ENCODE measurements at places on chromosomes 16 and 17.

DNA sequence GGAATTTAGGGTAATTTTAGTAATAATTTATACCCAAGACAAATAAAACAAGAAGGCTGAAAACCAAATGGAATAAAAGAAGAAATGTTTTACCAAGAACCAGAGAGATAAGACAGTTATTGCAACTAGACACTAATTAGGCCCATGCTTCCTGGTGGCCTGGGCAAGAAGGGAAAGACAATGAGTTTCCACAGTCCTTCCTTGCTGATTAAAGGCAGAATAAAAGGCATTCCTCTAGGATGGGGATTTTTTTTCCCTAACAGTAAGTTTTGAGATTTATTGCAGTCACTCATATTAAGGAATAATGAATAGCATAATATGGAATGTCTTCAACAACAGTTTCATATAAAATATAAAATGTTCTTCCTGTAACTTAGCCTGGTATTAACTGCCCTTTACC lies 41.5 kb downstream of the TOM1L2 start:
- no peak for DNase-seq

GRCh38 chr17:8402921-8403536 lies 5.4 kb upstream of the RNF222 start:
- DNase-seq, result no peak

DNA sequence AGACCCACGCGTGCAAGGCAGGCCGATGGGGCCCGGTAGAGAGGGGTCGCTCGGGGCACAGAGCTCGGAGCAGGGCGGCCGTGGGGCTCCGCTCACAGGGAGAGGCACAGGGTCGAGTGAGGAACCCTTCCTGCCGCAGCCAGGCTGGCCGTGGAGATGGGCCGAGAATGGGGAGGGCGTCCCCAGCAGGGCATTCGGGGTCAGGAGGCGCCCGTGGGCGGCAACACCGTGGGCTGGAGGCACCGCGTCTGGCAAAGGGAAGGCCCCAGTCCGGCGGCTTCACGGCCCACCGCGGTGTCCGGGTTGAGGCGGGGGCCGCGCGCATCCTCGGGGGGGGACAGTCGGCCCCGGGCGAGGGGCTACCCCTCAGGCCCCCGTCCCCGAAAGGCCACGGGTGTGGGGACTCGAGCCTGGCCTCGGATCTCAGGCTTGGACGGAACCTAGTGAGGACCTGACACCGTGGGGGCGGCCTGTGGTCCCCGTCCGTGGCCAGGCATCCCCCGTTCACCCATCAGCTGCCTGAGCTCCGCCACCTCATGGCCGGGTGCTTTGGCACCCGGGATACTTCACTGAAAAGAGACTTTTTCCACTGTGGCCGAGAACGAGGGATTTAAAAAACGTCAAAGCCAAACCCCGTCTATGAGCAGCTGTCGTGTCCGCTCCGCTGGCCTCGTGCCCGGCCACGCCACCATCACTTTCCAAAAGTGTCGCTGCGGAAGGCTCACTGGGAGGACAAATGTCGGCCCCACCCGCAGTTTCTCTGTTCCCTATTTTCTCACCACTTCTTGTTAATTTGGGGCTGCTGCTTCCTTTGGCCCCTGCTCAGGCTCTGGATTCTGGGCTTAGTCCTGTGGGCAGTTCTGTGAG lies 73.6 kb downstream of the METRNL start:
- no peak for DNase-seq

DNA sequence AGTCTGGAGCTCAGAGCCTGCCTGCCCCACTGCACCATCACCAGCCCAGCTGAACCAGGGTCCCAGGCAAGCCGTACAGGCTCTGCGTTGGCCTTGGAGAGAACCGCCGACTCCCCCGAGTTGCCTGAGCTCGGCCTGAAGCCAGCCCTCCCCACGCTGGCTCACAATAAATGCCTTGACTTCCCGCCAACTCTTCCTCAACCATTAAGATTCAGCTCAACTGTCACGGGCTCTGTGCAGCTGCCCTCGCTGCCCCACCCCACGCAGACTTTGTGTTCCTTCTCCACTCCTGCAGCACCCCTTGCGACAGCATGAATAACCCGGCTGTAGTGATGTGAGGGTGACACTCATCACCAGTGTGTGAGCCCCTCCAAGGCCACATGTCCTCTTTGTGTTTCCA lies 4.8 kb upstream of the QPRT start:
- no peak for DNase-seq

DNA sequence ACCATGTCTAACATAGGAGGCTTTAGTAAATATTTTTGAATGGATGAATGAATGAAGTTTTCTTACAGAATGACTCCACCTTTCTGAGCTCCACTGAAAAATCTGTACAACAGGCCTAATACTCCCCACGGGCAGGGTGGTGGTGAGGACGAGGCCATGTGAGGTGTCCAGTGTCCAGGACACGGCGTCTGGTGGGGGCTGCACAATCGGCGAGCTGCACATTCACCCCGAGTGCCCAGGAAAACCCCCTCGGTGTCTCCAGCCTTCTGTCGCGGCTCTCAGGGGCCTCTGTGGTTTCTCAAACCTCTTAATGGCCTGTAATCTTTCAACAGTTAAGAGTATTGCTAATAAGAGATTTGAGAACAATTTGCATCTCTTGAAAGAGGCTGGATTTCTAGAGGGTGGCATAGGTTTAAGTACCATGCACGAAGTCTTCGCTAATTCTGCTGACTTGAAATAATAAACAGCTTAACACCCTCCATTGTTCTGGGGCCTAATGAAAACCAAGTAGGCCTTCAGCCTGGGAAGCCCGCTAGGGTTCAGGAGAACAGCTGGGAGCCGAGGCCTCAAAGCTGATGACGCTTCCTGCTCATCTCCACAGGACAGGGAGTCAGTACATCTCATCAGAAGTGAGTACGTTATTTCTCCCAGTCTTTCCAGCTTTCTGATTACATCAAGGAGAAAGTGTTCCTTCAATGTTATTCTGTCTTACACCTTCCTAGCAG lies 304.6 kb upstream of the FOXF1 start:
- no peak for DNase-seq

- DNase-seq, result no peak
These were observed 16.4 kb downstream of the ST3GAL2 start for GRCh38 chr16:70422543-70422942.

GRCh38 chr16:65476448-65476955 lies 354.6 kb upstream of the CDH11 start:
- no peak for DNase-seq

GRCh38 chr16:89360760-89361435 lies 129.5 kb downstream of the ANKRD11 start:
- no peak for DNase-seq

DNA sequence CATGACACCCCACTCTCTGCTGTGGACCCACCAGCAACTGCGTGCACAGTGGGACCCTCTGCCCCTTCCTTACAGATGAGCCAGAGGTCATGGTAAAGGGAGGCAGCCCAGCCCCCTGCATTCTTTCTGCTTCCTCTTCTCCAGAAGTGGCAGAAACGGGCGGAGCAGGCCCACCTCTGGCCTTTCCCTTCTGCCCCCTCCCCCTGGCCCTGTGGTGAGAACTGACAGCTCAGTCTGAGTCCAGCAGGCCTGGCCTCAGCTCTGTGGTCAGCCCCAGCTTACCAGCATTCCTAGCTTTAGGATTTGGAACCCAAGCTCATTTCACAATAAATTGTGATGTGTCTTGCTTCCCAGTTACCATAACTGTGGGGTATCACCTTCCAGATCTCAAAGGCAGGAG lies 4.8 kb upstream of the ANKRD11 start:
- DNase-seq, result no peak

GRCh38 chr16:84827131-84827574 lies 7.4 kb downstream of the CRISPLD2 start:
- no peak for DNase-seq

DNA sequence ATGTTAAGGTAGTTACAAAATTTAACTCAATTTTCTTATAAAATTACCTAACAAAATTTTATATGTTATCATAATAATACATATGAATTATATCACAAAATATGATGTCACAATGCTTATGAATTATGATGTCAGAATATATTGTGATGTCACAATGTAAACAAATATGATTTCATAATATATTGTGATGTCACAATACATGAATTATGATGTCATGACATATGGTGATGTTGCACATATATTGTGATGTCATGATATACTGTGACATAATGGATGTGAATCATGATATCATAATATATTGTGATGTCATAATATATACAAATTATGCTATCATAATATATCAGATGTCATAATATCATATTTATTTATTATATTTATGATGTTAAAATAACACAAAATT lies 1879.9 kb downstream of the TP53TG3F start:
- no peak for DNase-seq

- peak; percentile 74 for DNase-seq
These were observed 14.1 kb downstream of the C17orf67 start for GRCh38 chr17:56819431-56820145.

GRCh38 chr17:58353389-58353825 lies 1.4 kb upstream of the SUPT4H1 start:
- no peak for DNase-seq

- peak; percentile 90 for DNase-seq
These were observed 64.1 kb downstream of the TIMM22 start for GRCh38 chr17:1060991-1061390.

DNA sequence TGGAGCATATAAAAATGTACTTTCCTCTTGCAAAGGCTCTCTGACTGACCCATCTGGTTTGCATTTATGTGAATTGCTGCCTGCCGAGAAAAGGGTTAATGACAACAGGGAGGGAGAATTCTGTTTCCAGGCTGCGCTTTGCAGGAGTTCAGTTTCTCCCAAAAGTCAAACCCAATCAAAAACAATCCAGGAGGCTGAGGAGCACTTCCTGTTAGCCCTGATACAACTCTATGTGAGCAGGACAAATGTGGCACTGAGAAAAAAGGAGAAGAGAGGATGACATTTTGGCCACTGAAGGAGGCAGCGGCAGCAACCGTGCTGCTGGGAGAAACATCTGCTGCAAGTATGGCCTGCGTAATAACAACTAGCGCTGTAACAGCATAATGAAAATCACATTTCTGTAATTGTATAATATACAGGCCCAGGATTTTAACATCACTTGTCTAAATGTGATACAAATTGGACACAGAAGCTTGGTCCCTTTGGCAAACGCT lies 26.8 kb upstream of the ELAC2 start:
- DNase-seq, result no peak

GRCh38 chr17:4672751-4673150 lies 31.2 kb downstream of the PELP1 start:
- no peak for DNase-seq

DNA sequence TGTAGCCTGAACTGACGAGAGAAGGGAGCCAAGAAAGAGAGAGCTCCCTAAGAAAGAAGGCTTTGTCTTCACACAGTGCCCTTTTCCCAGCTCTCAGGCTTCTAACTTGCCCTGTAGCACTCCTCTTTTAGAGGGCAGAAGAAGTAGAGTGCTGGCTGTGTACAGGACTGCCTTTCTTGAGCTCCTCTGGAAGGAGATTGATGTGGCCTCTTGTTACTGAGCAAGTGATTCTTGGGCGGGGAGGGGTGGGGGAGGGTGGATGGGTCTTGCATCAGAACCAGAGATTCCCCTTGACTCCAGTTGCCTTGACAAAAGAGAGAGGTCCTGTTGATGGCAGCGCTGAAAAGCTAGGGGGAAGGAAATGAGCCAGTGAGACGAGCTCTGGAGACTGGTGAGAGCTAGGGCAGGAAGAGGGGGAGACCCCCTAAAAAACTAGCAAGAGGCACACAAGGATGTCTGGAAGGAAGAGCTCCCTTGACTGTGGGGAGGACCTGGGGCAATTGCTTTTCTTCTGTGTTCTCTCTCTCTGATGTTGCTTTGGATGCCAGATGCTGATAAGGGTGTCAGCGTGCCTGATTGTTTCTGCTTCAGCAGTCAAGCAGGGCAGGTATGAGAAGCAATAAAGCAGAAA lies 18.4 kb downstream of the GPR179 start:
- DNase-seq, result no peak

DNA sequence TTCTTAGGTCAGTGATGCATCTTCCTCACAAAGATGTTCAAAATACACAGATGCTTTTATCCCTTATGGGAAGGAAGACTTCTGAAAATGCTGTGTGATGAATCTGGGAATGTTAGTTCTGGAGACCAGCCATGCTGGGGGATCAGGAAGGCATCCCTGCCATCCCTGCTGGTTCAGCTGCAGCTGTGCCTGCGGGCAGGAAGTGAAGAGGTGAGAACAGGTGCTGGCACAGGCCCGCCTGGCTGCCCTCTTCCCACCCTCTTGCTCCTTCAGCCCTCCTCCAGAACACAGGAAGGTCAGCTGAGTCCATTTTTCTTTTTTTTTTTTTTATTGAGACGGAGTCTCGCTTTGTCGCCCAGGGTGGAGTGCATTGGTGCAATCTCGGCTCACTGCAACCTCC lies 15.2 kb downstream of the RAB11FIP3 start:
- DNase-seq, result no peak

GRCh38 chr16:16871196-16871595 lies 492.3 kb downstream of the NPIPA7 start:
- no peak for DNase-seq

- DNase-seq, result no peak
These were observed 183.5 kb downstream of the NTN1 start for GRCh38 chr17:9204637-9205329.

- DNase-seq, result no peak
These were observed 226.6 kb downstream of the SPECC1 start for GRCh38 chr17:20235747-20236146.

DNA sequence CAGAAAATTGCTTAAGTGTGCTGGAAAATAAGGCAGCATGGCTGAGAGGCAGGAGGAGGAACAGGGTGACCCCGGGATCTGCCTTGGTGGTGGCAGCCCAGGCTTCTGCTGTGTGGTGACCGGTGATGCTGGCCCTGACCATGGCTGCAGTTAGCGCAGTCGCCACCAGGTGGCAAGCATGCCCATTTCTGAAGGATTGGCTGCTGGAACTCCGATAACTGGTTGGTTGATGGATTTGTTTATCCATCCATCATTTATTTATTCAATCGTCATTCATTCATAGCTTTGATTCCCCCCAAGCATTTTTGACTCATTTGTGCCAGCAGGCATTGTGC lies 29.1 kb upstream of the ITGA3 start:
- peak; percentile 98 for DNase-seq

DNA sequence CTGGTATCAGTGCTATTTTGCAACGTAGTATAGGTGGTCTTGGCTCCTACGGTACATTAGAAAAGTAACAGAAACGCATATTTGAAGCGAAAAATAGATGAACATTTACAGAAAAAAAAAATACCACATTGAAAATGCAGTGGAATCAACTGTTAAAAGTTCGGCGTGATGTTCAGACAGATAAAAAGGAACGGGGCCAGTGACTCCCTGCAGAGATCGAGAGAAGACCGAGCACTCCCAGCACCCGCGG lies 440 bp upstream of the ZNF778 start:
- DNase-seq, result no peak

DNA sequence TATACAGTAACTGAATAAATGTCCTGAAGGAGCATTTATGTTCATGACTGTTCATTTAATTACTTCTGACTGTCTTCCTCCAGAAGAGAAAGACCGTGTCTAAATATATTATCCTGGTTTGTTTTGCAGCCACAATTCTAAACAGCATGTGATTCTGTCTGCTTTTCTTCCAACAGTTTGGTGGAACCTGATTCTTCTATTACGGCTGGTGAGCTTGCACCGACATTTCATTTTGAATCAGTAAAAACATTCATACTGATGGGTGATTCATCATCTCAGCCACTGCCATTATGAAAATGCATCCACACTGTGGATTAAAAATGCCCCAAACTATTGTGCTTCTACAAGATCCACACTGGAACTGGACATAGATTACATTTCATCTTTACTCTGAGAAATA lies 16.9 kb downstream of the KNOP1 start:
- DNase-seq, result no peak

All from Calu3 (cell line).